ENCODE measurements at places on chromosomes 4 and X.

- DNase-seq, result no peak
Observed at GRCh38 chr4:95256108-95256835, 292.5 kb downstream of the UNC5C start.

DNA sequence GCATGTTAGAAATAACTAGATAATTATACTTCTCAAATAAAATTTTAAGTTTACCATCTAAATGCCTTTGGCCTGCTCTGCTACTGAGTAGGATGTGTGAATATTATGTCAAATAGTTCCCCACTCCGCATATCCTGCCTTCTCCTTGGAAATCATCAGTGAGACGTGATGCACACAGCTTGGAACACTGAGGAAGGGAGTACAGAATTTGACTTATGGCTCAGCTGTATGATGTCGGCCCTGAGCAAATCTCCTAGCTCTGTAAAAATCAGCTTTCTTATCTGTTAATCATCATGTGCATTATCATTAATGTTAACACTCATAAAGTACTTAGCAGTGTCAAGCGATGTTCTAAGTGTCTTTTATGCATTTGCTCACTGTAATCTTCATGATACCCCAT lies 241.0 kb upstream of the ANKRD50 start:
- no peak for DNase-seq

GRCh38 chr4:129109965-129110824 lies 14.2 kb downstream of the C4orf33 start:
- no peak for DNase-seq

- no peak for DNase-seq
Observed at GRCh38 chr4:184171011-184171410, 46.7 kb downstream of the ENPP6 start.

DNA sequence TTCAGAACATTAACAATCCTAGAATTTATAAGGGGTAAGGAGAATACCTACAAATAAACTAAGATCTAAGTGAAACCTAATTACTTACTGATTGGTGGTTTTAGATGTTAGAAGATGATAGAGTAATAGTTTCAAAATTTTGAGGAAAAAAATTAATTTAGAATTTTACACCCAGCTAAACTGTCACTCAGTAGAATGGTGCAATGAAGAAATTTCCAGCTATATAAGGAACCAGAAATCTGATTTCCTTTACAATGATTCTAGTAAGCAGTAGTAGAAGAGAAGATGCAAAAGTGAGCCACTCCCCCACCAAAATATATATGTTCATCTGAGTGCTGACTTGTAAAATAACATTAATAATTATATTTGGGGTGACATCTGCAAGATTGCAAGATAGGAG lies 55.3 kb upstream of the EPGN start:
- DNase-seq, result no peak

All from activated CD4-positive, alpha-beta memory T cell treated with anti-CD3 and anti-CD28 coated beads for 36 hours (primary cell).